ENCODE measurements at places on chromosomes 16 and 17.

DNA sequence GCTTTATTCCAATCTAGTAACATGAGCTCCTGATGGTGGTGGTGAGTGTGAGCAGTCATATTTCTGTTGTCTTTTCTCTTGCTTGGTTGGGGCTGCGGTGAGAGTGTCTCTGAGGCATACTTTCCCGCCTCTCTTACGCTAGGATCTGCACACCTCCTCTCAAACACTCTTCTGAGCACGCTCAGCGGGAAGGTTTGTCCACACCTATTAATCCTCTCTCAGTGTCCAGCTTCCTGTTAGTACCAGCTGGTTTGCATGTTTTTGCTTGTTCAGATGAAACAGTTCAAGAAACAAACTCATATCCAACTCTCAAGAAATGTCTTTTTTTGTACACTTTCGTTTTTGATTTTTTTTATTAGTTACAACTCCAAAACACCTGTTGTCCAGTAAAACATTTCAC, 89.5 kb downstream of the CCDC182 start:
- DNase-seq: no peak

GRCh38 chr17:31562376-31562840, 170.9 kb downstream of the RAB11FIP4 start:
- no peak for DNase-seq

GRCh38 chr16:48321317-48322036, 63.7 kb downstream of the SIAH1 start:
- no peak for DNase-seq

DNA sequence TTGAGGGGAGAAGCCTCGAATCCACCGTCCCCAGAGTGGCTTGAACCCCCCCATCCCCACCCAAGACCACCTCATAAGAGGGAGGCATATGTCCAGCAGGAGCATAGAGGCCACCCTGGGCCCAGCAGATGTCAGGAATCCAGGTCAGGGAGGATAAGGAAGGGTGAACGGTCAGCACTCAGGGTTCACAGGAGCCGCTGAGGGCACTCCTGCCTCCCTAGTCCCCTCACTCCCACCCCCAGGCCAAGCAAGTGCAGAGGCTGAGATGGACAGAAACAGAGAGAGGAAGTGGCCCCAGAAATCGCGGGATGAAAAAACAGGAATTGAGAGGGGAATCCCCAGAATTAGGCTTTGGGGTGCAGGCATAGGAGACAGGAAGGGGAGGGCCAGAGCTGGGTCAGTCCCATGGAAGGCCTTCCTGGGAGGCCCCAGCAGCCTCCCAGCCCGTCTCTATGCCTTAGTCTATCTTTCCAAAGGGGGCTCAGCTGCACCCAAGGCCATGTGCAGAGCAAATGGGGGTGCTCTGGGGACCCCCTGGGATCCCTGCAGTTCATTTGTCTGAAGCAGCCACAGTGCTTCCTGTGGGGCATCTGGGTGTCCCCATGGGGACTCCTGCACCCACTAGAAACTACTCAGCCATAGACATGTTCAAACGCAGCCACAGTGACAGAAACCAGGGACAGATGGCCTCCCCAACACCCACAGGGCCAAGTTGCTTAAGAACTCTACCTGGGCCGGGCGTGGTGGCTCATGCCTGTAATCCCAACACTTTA, 1.7 kb downstream of the CMTM3 start:
- DNase-seq: no peak

GRCh38 chr17:57983446-57983845, 4.6 kb downstream of the VEZF1 start:
- no peak for DNase-seq

DNA sequence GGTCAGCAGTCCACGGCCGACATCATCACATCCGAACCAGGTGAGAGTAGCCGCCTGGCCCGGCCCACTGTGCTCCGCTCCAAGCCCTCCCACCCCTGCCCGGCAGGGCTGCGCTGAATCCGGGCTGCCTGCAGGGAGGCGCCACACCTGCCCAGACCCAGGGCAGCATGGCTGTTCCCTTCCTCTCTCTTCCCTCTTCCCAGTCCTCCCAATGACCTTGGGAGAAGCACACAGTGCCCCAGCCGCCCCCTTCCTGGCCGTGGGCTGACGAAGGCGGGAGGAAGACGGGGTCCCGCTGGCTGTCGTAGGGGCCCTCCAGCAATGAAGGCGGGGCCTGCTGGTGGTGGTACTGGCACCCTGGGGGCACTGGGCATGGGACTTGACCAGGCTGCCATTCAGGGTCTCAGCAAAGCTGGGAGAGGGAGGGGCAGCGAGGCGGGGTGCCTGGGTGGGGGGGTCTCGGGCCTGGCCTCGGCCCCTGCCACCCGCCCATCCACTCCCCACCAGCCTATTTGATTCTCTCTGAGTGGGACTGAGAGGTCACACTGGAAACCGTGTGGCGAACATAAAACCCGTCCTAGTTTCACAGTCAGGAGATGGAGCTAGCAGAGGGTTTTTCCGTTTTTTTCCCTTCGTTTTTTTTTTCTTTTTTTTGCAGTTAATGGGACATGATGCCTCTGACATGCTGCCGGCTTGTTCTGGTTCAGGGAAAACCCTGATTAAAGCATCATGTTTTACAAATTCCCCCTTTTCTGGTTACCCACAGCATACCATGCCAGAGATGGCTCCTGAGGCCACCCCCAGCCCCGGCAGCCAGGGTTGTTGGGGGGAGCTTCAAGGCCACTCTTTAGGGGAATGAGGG, 50.6 kb downstream of the BAHCC1 start:
- DNase-seq: no peak

DNA sequence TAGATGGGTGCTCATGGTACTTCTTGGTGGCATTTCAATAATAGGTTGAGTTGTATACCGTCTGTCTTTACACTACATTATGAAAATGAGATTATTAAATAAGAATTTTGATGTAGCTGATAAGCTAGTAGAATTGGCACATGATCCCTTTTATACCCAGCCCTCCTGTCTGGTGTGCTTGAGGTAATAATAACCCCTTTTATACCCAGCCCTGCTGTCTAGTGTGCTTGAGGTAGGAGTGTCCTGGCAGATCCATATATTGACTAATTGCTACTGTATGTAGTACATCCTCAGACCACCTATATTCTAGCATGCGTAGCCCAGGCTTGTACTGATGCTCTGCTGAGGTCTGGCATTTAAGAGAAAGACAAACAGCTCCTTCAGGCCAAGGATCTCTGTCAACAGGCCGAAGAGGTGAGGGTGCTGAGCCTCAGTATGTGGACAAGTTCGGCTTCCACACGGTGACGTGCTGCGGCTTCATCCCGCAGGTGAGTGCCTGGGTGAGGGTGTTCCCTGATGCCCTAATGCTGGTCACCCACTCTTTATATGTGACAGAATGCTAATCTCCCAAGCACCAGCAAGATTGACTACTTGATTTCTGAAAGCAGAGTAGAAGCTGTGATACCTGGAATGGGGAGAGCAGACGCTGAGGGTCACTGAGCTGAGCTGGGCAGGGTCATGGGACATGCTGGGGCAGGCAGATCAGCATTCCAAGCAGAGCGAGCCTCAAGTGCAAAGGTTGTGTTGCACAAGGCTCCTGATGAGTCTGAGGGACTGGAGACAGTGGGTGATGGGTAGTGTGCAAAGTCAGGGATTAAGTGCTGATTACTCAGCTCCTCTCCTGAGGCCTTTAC, 5.7 kb downstream of the FN3K start:
- DNase-seq: no peak

- peak; percentile 75 for DNase-seq
These were observed 85.3 kb upstream of the LGALS9 start for GRCh38 chr17:27545562-27546229.

- DNase-seq: no peak
These were observed 27.5 kb downstream of the ZCCHC14 start for GRCh38 chr16:87465306-87465705.

- DNase-seq: peak; percentile 17
These were observed 85.2 kb downstream of the GLG1 start for GRCh38 chr16:74521691-74522090.

- no peak for DNase-seq
These were observed 20.5 kb upstream of the TBX4 start for GRCh38 chr17:61431594-61432311.

GRCh38 chr17:80291260-80291659, 30.6 kb downstream of the RNF213 start:
- DNase-seq: no peak

GRCh38 chr16:14445937-14446715, 183.9 kb downstream of the PARN start:
- no peak for DNase-seq

DNA sequence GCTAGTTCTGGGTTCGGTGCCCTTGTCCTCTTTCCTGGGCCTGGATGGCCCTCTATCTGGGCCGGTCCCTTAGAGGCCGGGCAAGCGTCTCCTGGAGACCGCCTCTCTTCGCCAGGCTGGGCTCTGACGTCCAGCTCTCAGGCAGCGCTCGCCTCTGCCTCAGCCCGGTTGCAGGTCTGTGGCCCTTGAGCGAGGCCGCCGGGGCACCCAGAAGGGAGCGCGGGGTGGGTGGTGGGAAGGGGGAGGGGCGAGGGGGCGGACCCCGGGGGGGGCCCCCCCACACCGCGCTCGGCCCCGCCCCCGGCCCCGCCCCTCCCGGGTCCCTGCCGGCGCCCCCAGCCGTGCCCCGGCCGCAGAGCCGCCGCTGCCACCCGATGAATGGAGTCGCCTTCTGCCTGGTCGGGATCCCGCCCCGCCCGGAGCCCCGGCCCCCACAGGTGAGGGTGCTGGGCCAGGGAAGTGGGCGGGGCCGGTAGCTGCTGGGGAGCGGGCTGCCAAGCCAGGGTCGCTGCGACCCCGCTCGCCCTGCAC, at the start of gene ARHGAP23:
TSS of gene ARHGAP23 (plus strand) at position 353 of the 531 bp plus-strand sequence. CDS start at position 375, 22 bp downstream.
- no peak for DNase-seq

DNA sequence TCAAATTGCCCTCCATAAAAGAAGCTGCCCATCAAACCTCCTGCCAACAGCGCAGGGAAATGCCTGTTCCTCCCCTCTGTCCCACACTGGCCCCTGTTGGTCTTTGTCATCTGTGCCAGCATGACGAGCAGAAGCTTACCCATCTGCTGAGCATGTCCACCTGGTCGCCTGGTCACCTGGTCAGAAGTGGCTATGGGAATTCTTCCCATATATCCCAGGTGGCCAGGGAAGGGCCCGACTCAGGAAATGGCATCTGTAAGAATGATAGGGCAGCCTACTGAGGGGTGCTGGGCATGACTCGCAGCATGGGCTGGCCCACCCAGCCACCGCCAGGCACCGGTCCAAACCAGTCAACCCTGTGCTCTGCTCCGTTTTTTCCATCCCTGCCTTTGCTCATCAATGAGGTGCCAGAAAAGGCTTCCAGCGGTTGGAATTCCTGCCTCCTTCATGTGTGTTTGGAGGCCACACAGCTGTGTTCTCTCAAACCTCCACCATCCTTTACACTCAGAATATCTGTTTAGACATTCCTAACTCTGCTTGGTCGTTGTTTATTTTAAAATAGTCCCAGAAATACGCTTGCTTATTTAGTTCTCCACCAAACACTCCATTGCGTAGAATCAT, 145.2 kb downstream of the CLEC16A start:
- DNase-seq: no peak

DNA sequence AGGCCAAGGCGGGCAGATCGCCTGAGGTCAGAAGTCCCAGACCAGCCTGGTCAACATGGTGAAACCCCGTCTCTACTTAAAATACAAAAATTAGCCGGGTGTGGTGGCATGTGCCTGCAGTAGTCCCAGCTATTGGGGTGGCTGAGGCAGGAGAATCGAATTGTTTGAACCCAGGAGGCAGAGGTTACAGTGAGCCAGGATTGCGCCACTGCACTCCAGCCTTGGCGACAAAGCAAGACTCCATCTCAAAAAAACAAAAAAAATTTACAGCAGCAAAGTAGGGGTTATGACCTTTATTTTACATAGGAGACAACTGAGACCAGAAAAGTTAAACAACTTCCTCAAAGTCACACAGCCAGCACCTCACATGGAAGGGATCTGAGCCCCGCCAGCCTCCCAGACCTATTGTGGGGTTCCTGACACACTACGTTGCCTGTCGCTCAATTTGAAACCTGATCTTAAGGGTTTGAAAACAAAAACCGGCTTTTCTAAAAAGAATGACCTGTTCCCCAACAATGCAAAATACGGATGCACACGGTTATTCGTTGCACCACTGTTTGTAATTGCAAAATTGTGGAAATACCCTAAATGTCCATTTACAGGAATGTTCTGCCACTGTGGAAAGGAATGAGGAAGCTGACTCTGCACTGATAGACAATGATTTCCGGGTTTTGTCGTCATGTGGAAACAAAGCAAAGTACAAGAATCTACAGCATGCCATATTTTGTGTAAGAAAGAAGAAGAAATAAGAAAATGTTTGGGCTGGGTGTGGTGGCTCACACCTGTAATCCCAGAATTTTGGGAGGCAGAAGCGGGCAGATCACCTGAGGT, 77.2 kb downstream of the CNGB1 start:
- no peak for DNase-seq

- DNase-seq: no peak
These were observed 72.5 kb downstream of the KNOP1 start for GRCh38 chr16:19645557-19645981.

DNA sequence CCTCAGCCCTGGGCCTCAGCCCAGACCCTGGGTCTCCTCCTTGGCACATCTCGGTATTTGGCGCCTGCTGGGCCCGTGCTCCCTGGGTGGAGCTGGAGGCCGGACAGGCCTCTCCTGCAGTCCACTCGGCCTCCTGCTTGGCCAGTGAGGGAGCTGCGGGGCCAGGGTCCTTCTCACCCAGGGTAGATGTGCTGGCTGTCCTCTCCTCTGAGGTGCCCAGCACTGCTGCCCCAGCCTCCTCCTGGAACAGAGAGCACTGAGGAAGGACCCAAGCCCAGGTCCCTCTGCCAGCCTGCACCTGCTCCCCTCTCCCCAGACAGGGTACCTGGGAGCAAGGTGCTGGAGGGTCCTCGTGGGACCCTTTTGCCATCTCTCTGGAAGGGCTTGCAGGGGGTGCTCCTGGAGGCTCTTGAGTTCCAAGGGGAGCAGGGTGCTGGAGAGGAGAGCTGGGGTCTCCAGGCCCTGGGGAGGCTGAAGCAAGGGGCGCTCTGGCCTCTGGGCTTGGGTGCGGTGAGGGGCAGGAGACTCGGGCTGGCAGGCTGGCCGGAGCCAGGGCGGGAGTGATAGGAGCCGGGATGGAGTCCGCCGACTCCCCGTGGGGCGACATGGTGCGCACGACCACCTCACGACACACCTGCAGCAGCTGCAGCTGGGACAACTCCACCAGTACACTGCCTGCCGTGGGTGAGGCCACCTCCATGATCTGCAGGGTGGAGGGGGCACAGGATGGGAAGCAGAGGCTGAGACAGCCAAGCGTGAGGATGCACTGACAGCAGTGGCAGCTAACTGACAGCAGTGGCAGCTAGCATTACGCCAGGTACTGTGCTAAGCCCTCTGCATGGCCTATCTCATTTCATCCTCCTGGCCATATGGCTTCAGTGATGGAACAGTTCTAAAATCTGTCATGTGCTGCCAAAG, 17.8 kb downstream of the TSPOAP1 start:
- DNase-seq: no peak

DNA sequence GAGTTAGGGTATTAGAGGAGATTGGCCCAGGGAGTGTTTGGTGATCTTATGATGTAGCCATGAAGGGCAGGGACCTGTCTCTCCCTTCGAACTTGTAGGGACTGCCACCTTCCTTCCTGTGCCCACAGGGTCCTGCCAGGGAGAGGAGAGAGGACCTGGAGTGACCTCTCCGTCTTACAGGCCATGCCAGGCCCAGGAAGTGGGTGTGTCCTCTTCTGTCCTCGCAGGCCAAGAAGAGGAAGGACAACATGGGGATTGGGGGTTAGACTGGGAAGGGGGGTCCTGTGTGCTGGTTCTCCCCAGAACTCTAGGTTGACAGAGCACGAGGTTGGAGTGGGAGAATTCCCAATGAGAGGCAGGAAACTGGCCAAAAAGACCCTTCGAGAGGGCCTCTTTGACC, 43.4 kb upstream of the TAC4 start:
- no peak for DNase-seq

GRCh38 chr16:64397042-64397441, 724.8 kb downstream of the CDH11 start:
- no peak for DNase-seq

- DNase-seq: peak; percentile 27
These were observed 27.1 kb upstream of the DBNDD1 start for GRCh38 chr16:90046122-90046970.
